T-helper 9 cell (primary cell): ENCODE measurements at places on chromosomes 5 and 9.
A peak's percentile ranks its signal among the peaks of the same experiment; 100 is the strongest.

DNA sequence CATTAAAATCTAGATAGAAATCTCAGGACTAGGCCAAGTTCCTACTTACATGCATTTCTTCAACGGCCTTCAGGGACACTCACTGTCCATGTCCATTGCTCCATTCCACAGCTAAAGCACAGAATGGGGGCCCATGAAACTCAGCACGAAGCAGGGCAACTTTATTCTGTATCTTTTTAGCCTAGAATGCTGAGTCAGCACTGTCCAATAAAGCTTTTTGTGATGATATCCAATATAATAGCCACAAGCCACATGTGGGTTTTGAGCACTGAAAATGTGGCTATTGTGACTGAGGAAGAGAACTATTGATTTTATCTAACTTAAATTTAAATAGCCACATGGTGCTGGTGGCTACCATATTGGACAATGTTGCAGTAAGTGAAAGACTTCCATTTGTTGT lies 21.6 kb downstream of the OTP start:
- no peak for DNase-seq

DNA sequence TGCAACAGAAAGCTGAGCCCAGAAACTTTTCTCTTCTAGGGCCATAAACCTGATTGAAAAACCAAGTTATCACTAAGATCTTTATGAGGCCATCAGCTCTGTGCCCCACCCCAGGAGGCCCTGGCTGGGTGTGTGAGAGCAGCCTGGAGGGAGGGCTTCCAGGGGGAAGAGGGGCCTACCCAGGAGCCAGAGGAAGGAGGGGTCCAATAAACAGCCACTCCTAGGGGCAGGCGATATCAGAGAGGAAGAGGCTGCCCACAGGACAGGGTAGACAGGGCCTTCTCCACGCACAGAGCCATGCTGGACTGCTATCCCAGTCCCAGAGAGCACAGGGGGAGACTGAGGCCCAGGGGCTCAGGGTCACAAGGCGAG lies 4.5 kb upstream of the CDX1 start:
- DNase-seq, result no peak

GRCh38 chr5:6601271-6601670 lies 31.6 kb downstream of the NSUN2 start:
- DNase-seq, result no peak

GRCh38 chr9:76962732-76963131 lies 56.7 kb upstream of the FOXB2 start:
- DNase-seq, result no peak

- no peak for DNase-seq
Observed at GRCh38 chr9:122226758-122227574, 1.8 kb downstream of the LHX6 start.

GRCh38 chr5:76669245-76669644 lies 46.0 kb upstream of the F2RL2 start:
- no peak for DNase-seq

DNA sequence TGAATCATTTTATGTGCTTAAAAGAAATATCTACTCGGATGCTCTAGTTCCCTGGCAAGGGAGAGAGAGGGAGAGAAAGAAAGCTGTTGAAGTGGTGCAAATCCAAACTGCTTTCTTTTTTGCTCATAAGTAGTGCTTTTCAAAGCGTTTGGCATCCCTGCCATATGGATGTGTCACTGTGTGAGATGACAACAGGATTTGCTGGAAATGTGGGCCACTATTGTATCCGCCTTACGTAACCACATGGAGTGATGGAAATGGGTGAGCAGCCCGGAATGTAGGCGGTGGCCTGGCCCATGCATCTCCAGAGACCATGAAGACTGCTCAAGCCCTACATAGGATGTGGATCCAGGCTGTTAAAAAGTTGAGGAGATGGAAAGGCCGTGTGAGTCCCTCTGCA lies 30.8 kb downstream of the TJP2 start:
- no peak for DNase-seq

DNA sequence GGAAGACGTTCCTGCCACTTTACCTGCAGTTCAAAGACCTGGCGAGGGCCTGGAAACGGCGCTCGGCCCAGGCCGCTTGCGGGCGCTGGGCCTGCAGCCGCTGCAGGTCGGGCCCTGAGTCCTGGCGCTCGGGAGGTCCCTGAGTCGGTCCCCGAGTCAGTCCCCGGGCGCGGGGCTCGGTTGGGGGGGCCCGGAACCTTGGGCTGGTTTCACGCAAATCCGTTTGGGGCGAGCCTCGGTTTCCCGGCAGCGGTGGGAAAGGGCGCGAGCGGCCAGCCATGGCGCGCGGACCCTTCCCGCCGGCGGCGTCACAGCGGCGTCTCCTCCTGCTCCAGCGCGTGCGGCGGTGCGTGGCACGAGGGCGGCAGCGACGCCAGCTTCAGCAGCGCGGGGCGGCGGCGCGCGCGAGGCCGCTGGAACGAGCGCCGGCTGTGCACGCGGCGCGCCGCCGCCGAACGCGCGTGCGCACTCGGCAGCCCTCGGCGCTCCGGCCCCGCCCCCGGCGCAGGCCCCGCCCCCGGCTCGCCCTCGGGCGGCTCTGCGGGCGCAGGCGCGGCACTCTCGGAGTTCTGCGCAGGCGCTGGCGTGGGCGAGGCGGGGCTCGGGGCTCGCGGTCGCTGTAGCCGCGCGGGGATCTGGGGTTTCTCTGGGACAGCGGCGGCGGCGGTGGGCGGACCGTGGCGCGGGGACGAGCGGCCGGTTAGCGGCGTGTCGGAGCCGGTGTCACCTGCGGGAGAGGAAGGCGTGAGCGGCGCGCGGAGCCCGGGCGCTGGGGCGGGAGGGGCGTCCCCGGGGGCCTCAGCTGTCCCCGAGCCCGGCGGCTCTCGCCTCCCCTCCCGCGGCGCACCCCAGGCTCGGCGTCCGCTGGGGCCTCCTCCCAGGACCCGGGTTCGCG lies 29.9 kb downstream of the EXOC3 start:
- peak; percentile 87 for DNase-seq

- no peak for DNase-seq
Observed at GRCh38 chr5:148931453-148932057, 105.1 kb downstream of the ADRB2 start.

DNA sequence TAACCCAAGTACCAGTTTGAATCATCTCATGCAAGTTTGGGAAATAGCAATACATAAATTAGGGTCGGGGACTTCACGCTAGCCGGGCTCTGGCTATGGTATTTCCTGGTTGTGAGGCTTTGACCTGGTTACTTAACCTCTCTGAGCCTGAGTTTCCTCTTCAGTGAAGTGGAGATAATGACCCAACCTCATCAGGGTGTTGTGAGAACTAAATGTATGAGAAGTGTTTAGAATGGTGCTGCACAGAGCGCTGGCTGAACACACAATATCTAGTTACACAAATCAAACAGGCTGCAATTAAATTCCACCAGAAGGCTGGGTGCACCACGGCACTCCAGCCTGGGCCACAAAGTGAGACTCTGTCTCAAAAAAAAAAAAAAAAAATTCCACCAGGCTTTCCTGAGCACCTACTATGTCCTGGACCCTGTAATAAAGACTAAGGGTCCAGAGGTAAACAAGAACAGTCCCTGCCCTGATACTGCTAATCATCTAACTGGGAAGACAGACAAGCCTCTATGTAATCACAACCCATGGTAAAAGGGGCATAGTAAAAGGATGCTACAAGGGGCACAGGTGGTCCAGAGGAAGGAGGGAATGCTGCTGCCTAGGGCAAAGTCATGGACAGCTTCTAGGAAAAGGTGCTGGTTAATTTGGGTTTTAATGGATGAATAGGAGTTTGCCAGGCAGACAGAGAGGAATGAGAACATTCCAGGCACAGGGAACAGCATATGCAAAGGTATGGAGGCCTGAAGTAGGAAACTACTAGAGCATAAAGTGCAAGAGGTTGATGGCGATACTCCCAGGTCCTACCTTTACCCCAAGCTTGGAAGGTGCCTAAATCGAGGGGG lies 27.7 kb downstream of the DUSP1 start:
- DNase-seq, result no peak

DNA sequence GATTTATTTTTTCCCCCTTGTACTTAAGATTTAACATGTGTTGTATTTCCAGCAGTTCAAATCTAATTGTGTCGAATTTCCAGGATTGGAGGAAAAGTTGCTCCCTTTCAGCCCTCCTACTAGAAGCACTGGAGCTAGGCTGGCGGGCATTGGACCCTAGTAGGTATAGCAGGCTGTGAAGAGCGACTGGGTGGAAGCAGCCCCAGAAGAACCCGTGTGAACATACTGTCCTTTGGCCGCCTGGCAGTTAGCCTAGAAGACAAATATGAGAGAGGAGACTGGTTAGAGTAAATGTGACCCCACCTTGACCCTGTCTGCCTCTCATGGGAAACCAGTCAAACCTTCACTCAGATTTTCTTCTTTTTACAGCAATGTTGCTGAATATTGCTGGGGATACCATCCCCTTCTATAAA lies 13.9 kb downstream of the ALDOB start:
- DNase-seq, result no peak

- DNase-seq, result no peak
Observed at GRCh38 chr5:59025734-59026133, 442.9 kb downstream of the RAB3C start.

DNA sequence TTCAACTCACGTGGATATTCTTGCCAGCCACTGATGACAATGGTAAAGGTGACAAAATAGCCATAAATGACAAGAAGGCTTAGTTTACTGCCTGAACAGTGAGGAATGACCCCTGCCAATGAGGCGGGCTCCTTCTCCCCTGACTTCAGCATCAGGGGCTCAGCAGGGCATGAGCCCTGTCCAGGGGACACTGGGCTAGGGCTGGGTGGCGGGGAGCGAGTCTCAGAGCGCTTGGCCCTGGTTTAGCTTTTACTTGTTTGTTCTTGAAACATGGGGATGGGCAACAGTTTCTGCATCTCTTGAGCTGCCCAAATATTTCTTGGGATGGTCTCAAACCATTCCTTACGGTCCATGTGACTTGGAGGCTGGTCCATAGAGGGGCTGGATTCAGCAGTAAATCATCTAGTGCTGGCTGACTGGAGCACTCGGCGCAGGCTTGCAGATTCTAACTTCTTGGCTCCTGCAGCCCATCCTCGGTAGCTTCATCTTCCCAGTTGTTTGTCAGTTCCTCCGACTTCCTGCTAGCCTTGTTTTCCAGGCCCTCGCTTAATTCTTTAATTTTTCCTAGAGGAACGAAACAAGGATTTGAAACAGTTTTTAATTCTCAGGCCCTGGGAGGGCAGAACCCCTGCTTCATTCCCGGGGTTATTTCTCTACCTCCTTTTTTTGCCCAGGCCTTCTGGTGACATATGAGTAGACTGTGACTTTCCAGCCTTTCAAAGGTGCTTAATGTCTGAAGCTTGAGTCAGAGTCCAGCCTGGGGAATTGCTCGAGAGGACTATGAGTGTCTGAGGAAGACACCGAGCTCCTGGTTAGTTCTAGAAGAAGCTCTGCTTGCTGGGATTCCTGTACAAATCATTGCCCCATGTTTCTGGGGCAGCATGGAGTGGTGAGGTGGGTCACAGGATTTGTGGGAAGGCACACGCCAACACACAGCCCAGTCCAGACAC lies 4.5 kb upstream of the HMCN2 start:
- DNase-seq, result no peak

- DNase-seq, result no peak
Observed at GRCh38 chr5:149323210-149323609, 22.1 kb upstream of the GRPEL2 start.

- DNase-seq, result no peak
Observed at GRCh38 chr5:167861129-167861927, 430.1 kb upstream of the WWC1 start.

GRCh38 chr5:2378976-2379375 lies 372.5 kb downstream of the IRX2 start:
- no peak for DNase-seq

DNA sequence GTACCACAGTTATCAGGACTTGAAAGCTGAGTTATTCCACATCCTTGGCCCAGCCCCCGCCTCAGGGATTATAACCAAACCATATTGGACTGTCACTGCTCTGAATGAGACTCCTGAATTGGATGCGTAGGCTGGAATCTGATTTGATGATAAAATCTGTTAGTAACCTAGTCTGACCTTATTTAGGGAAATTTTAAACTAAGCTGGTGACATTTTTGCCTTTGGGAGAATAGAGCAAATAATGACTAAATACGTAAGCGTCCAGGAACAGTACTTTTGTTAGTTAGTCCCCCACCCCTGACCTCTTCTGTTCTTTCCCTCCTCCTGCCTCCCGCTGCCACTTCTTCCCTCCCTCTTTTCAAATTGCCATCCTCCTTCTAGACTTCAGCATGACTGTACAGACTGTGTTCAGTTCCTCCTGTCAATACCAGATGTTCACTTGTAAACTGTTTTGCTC lies 92.6 kb downstream of the TLE4 start:
- DNase-seq, result no peak

DNA sequence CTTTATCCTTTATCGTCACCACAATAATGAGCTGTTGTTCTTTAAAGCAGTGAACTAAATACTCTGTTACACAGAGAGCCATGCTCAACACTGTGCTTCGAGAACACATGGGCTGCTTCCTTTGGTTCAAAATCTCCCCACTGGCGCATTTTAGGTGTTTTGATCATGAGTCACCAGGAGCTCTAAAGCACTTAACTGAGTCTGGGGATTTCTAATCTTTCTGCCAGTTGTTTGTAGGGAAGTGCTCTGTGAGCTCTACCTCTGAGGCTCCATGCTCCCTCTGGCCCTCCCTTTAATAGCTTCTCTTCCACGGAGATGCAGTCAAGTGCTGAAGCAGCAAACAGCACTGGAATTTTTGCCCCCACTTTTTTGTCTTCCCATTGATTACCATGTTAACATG lies 17.0 kb downstream of the ERAP2 start:
- DNase-seq, result no peak

DNA sequence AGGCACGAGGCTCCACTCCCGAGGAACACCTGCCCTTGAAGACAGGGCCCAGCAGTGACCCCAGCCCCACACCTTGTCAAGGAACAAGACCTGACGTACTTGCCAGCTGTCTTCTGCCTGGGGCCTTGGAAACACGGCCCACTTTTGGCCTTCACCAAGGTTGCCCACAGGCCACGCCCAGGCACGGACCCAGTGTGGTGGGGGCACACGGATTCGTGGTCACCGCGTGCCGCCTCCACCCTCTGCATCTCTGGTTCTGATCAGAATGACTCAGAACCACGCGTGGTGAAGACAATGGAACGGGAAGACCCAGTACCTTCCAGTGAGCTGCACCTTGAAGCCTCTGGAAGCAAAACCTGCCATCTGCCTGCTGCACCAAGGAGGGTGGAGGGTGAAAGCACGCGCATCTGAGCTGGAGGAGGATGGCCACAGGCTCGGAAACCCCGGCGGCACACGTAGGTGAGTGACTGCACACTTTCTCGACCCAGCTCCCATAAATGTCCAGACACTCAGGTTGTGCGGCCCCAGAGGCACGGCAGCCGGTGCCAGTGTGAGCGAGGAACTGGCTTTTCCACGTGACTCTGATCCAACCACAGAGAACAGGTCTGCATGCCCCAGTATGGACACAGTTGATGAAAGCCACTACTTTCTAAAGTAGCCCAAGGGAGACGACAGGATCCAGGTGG lies 36.5 kb downstream of the LPCAT1 start:
- no peak for DNase-seq

GRCh38 chr9:111027798-111028197 lies 10.5 kb downstream of the LPAR1 start:
- no peak for DNase-seq

GRCh38 chr5:68502531-68502930 lies 287.0 kb downstream of the PIK3R1 start:
- no peak for DNase-seq

- no peak for DNase-seq
Observed at GRCh38 chr5:170439223-170439943, 50.2 kb upstream of the KCNMB1 start.
